ENCODE measurements at places on chromosomes 16 and 17.

- DNase-seq, result no peak
Measured at GRCh38 chr17:4939546-4939795, 375 bp downstream of the SLC25A11 start.

DNA sequence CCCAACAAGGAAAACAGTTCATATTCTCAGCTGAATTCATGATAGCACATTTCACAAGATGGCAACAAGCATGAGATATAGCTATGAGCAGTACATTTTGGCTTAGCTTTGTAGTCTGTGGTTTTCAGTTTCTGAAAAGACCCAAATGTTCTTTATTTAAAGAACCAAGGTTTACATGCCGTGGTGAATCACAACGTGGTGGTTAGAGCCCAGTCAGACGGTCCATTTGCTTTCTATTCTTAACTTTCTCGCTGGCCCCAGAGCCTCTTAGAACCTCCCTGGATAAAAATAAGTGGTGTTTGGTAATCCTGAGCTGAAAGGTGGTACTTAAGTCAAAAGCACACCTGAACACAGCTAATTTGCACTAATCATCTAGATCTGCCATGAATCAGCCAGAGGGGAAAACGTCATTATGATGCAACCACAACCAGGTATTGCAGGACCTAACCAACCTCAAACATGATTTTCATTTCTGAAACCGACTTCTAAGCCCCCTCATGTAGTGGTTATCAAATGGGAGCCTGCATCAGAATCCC lies 18.6 kb upstream of the HAPSTR1 start:
- DNase-seq, result peak; percentile 21

DNA sequence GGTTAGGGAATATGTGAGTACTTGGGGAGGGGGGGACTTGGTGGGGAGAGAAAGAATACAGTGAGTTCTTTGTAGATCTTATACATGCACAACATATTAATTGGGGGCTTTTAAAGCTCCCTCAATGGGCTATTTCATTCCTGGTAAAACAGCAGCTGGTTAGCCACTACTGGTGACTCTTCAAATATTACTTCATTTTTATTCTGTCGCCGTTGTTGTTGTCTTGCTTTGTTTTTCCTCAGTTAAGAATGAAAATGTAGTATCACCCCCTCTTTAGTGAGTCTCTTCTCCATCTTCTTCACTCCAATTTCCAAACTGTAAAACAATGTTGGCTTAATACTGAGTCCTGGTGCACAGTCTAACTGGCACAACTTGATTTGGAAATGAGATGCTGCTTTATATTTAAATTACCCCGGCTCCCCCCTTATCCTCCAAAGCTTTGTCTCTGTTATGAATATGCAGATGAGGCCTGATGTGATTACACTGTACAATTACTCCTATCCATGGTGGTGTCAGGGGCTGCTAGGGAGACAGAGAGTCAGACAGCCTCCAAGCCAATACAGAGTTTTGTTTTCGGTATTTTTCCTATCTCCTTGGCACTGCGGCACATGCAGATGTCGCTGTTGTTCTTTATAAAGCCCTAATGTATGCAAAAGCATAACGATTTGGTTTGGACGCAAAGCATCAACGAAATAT lies 256.9 kb upstream of the PMFBP1 start:
- no peak for DNase-seq

- DNase-seq, result no peak
Measured at GRCh38 chr17:78896091-78896833, 6.7 kb downstream of the CEP295NL start.

GRCh38 chr17:27354491-27355081 lies 60.7 kb downstream of the WSB1 start:
- DNase-seq, result no peak

DNA sequence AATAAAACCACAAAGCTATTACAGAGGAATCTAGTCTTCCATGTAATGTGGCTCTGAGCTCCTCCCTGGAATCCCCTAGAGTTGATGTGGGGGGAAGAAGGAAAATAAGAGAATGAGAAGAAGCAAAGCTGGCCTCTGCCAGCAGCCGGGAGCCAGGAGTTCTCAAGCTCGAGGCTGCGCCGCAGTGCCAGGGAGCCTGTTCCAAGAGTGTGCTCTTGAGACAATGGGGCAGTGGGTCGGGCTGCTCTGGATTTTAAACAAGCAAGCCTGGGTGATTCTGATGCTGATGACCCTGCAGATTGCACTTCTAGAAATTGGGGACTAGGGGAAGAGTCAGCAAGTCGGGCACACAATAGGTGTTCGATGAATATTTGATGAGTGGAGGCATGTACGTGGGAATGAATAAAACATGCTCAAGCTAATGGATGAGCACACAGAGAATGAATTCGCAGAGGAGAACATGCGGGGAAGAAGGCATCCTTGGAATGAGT lies 119.9 kb downstream of the CMIP start:
- no peak for DNase-seq

- no peak for DNase-seq
Measured at GRCh38 chr16:86975445-86975844, 341.7 kb downstream of the C16orf95 start.

GRCh38 chr17:60352071-60352470 lies 39.9 kb downstream of the USP32 start:
- no peak for DNase-seq

DNA sequence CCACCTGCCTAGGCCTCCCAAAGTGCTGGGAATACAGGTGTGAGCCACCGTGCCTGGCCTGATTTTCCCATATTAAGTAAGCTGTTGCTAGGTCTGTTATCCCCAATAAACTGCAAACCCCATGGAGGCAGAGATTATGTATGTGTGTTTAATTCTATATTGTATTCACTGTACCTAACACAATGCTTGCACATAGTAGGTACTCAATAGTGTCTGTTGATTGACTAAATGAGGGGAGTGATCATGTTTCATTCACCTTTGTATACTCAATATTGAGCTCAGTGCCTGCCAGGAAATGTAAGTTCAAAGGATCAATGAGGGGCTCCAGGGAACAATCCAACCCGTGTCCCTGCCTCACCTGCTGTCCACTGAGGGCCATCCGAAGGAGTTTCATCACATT lies 14.6 kb upstream of the GGA2 start:
- DNase-seq, result no peak

DNA sequence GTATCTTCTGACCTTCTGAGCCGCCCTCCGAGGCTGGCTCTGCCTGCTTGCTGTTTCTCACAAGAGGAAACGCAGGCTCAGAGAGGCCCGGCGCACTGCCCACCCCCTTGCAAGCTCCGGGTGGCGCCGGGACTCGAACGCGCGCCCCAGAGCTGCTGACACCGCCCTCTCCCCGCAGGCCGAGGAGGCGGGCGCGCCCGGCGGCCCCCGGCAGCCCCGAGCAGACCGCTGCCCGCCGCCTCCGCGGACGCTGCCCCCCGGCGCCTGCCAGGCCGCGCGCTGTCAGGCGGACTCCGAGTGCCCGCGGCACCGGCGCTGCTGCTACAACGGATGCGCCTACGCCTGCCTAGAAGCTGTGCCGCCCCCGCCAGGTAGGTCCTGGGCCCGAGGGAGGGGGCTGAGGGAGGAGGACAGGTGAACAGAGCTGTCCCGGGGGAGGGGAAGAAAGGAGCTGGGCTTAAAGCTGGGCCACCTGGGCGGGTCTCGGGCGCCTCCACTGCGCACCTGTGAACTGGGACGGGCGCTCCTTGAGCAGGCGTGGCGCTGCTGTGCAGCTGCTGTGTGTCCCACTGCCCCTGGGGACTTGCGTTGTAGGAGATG lies 18.2 kb downstream of the WFDC1 start:
- DNase-seq, result peak; percentile 22

DNA sequence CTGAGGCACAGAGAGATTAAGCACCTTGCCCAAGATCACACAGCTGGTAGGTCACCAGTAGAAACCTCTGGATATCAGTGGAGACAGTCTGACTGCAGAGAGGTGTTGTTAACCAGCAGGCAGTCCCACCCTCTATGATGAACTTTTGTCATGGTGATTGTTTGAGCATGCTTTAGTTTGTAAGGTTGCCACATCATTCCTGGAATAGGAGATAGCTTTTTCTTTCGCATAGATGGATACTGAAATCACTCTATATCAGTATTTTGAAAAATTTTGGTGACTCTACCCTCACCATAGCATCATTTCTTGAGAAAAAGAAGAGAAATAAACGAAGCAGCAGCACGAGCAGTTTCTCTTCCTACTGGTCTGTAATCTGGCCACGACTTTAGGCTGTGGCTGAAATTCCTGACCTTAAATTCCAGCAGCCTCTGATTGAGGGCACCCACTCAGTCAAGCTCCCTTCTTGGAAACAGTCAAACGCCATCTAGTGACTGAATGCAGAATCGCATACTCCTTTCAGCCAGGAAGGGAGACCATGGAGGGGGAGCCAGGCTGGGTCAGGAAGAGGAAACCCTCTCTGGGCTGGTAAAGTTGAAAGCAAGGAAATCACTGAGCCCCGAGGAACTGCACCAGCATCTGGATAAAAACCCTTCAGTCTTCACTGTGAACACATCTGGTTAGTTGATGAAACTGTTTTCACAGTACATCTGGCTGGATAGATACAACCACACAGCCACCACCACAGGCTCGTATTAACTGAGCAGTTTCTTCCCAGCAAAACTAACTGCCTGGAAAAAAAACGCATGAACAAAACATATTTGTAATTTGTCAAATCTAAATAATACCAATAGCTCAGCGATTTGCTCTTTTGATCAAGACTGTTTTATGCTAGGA lies 108.5 kb upstream of the XYLT1 start:
- no peak for DNase-seq

- no peak for DNase-seq
Measured at GRCh38 chr16:62701426-62701825, 665.2 kb upstream of the CDH8 start.

GRCh38 chr17:60395508-60396065 lies 3.7 kb upstream of the USP32 start:
- DNase-seq, result no peak

GRCh38 chr17:40283662-40284061 lies 4.0 kb upstream of the CDC6 start:
- DNase-seq, result no peak

- DNase-seq, result no peak
Measured at GRCh38 chr16:64305663-64306062, 816.2 kb downstream of the CDH11 start.

DNA sequence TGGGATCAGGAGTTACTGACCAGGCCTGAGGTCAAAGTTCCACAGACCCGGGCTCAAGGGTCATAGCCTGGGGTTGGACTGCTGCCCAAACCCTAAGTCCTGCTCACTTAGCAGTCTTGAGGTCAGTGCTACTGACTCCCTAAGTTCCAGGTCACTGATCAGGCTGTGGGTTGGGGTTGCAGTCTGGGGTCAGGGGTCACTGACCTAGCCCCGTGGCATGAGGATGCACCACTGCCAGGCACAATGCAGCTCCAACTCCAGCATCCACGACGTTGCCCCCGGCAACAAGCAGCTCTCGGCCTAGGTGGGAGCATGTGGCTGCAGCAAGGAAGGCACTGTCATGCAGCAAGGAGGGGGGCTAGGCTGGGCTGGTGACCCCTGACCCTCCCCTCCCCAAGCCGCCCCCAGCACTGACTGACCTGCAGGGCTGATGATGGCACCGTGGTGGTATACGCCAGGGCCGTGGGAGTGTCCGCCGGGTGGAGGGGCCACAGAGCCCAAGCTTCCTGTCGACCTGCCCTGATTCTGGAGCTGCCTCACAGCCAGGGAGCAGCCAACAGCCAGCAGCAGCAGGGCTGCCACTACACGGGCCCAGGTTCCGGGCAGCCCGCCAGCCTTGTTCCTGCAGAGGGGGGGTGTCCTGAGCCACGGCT lies 1.1 kb downstream of the GGT6 start:
- no peak for DNase-seq

DNA sequence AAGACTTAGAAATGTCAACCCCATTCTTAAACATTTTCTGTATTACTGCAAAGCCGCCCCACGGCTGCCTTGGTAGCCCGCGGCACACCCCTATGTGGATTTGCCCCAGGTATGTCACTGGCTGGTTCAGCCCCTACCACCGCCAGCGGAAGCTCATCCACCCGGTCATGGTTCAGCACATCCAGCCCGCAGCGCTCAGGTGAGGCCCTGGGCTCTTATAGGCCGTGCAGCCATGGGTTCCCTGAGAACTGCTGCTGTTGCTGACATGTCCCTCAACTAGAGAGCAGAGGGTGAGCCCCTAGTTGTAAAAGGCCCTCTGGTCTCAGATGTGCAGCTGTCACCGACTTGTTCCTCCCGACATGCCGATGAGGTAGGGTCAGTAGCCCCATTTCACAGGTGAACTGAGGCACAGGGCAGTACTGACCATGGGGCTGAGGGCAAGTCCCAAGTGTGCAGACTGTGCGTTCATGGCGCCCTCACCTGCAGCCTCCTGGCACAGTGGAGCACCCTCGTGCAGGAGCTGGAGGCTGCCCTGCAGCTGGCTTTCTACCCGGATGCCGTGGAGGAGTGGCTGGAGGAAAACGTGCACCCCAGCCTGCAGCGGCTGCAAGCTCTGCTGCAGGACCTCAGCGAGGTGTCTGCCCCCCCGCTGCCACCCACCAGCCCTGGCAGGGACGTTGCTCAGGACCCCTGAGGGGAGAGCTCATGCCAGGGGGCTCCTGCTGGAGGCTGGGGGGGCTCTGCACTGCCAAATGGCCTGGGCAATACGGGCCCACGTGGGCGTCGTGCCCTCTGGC lies 8.7 kb downstream of the CYBC1 start:
- DNase-seq, result no peak

DNA sequence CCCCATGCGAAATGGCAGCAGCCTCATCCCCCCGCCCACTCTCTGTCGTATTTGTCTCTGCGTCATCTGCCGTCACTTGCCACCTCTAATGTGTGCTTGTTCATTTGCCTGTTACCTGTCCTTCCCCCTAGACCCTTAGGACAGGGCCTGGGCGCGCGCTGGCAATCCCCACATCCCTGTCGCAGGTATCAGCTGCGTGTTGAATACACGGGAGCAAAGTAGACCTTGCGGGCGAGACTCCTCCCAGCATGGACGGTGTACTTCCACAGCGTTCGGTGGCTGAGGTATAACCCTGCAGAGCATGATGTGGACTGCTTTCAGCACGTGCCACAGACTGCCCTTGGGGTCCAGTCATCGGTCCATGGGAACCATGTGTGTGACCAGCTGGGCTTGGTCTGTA lies 170.1 kb upstream of the CHMP6 start:
- DNase-seq, result no peak

Measured in DMS79 (cell line).